Activated T-helper 2 cell treated with anti-CD3 and anti-CD28 coated beads, Interferon-gamma antibody, Interleukin-2, Interleukin-4, amounts not matched to agents 10 μg/mL and 5 μg/mL and 100 μg/mL, durations not matched to agents 14 hours and 24 hours and 36 hours (primary cell): ENCODE measurements at places on chromosomes 2 and 18. TPM values are rescaled to one million over a fixed set of nuclear protein-coding genes. Genes with fewer than 3 reads are reported as not detected.

DNA sequence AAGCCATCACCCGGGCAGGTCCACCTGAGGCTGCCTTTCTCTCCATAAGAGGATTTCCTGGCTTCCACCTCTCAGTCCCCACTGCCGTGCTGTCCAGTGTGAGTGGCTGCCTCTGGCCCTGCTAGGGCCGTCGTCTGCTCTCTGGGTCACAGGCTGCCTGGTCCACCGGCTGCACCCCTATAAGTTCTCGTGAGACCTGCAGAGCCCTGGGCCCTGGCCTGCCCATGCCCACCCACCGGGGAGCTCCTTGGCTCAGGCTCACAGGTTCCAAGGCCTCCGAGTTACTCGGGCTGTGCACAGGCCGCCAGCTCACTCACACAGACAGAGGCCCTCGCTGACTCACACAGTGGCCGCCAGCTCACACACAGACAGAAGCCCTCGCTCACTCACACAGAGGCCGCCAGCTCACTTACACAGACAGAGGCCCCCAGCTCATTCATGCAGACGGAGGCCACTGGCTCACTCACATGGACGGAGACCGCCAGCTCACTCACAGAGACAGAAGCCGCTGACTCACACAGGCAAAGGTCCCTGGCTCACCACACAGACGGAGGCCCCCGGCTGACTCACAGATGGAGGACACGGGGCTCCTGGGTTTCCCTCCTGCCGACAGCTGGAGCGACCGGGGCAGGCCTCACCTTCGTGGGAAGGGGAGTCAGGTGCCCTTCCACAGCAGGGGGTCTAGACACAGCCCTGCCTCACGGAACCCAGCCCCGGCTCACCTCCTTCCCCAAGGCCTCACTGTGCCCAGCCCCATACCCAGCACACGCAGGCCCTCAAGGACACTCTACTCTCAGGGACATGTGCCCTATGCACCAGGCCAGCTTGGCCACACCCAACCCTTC lies 334.1 kb upstream of the MYT1L start:
- DNase-seq, result no peak

The DHX57 gene
- total RNA-seq, result 18.5 and 21.7 TPM in 2 replicates

DNA sequence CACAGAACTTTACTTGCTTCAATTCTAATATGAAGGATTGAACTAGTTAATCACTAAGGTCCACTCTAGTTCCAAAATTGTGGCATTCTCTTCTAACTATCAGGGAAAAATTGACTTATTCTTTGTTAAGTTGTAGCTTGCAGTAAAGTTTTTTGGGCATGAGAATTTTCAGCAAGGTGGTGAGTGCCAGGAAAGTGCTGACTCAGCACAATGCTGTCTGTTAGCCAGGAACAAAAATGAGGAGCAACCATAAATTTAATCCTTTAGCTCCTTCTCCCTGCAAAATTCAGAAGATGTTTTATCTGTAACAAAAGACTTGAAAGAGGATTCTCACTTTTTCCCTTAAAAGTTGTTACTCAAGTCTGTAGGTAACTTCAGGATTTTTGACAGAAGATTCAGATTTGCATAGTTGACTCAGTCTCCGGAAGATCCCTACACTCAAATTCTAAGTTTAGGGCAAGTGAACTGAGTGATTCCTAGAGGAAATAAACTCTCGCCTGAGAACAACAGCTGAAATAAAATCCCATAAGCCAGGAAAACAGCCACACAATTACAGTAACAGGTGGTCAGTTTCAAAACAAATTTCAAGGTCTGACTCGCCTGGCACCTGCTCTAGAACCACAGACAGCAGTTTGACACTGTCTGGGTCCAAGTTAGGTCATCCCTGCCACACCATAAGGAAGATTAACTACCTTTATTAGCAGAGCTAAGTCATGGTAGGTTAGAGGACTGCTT lies 20.2 kb upstream of the DARS1 start:
- no peak for DNase-seq

The CERKL gene
- not detected in 2 replicates for total RNA-seq

- no peak for DNase-seq
Measured at GRCh38 chr2:80643598-80643997, 339.0 kb upstream of the LRRTM1 start.

The COBLL1 gene
- 0.11 and 0.14 TPM in 2 replicates for total RNA-seq

DNA sequence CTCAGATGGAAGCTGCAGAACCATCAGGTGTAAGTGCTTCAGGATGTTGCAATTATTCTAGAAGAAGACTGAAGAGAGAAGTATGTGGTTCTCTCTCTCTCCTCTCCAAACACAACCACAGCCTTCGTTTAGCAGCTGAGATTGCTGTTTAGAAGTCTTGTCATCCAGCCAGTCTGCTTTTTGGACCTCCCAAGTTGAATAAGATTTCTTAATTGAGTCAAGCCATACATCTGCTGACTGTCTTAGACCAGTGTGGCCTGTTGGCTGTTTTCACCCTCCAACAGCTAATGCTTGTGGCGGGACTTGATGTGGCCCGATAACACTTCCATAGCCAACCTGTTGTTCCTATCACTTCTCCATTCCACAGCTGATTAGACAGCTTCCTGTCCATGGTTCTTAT lies 91.3 kb upstream of the TMEM17 start:
- no peak for DNase-seq

The TCF7L1 gene
- total RNA-seq, result 0.11 and 0.18 TPM in 2 replicates

The RGPD4 gene
- 0.07 TPM in 2 replicates for total RNA-seq
